ENCODE measurements at places on chromosomes 1 and 21. TPM values are rescaled to one million over a fixed set of nuclear protein-coding genes. Genes with fewer than 3 reads are reported as not detected.

GJB5 gene
- not detected for total RNA-seq

DNA sequence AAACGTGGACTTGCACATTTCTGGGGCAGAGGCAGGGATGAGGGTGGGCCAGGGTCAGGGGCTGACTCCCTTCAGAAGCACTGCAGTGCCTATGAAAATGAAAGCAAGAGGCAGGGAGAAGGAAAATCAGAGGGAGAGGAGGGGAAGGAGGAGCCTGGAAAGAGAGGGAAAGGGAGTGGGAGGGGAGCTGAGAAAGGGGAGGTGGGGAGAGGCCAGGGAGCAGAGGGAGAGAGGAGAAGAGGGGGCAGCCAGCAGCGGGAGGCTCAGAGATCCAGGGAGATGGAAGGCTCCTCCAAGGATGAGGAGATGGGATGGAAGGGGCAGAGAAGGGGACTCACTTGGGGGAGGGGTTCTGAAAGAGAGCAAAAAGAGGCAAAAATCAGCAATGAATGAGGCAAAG, 96.3 kb upstream of the KLHDC7A start:
- no peaks in the 10 kb centered on the region for H3K27me3 ChIP-seq
- DNase-seq = no peak
- no peaks in the 10 kb centered on the region for H3K36me3 ChIP-seq
- peaks cover 33% of the 10 kb centered on the region for H3K4me1 ChIP-seq

- H3K36me3 ChIP-seq = no peaks in the 10 kb centered on the region
- no peak overlapping the region for H3K27ac ChIP-seq
- no peaks in the 10 kb centered on the region for H3K4me1 ChIP-seq
- H3K27me3 ChIP-seq = no peaks in the 10 kb centered on the region
These were observed 20.7 kb downstream of the METTL13 start for GRCh38 chr1:171802207-171802606.

FNDC5 gene
- 9.6 TPM for total RNA-seq

DNA sequence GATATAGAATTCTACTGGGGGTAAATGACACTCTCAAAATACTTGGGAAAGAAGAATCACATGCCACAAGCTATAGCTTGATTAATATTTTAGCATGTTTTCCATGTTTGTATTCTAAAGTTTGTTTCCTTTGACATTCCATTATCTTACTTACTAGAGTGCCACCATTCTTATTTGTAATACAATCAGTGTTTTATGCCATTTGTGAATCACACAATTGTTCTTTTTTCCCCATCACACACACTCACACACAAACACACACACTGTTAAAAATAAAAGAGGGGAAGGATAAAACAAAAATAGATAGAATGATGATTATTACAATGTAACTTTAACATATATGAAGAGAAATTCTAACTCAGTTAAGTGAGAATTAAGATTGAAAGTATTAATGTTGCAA, 16.0 kb upstream of the TEKT2 start:
- DNase-seq = no peak
- H3K27me3 ChIP-seq = no peaks in the 10 kb centered on the region
- no peak overlapping the region for H3K27ac ChIP-seq
- no peak overlapping the region for H3K4me3 ChIP-seq
- H3K36me3 ChIP-seq = no peaks in the 10 kb centered on the region

DNA sequence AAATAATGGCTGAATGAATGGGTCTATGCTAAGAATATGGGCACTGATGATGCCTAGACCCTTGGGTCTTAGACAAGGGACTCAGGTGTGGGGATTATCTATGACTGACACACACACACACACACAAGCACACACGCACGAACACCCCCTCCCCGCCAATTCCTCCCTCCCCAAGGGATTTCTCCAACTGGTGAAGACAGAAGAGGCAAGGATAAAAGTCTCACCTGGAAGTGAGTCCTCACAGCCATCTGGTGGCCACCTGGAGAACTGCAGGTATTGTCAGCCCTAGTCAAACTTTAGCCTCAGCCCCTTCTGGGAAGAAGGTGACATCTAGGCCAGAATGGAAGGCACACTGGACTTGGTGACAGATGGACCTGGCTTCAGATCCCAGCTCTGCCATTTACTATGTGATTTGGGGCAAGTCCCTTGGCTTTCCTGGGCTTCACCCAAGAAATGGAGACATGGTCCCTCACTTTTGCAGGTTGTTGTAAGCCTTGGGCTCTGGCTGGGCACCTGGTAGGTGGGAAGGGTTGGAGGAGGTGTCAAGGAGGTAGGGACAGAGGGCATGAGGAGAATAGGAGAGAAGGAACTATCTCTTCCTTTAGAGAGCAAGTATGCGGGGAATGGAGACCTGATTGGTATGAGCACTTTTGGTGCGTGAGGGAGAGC, 4.0 kb upstream of the GPR3 start:
- peak; percentile 77 for DNase-seq
- no peaks in the 10 kb centered on the region for H3K27me3 ChIP-seq
- H3K4me3 ChIP-seq = no peak overlapping the region
- H3K4me1 ChIP-seq = peaks cover 11% of the 10 kb centered on the region

PLA2G2F gene
- total RNA-seq = not detected

DNA sequence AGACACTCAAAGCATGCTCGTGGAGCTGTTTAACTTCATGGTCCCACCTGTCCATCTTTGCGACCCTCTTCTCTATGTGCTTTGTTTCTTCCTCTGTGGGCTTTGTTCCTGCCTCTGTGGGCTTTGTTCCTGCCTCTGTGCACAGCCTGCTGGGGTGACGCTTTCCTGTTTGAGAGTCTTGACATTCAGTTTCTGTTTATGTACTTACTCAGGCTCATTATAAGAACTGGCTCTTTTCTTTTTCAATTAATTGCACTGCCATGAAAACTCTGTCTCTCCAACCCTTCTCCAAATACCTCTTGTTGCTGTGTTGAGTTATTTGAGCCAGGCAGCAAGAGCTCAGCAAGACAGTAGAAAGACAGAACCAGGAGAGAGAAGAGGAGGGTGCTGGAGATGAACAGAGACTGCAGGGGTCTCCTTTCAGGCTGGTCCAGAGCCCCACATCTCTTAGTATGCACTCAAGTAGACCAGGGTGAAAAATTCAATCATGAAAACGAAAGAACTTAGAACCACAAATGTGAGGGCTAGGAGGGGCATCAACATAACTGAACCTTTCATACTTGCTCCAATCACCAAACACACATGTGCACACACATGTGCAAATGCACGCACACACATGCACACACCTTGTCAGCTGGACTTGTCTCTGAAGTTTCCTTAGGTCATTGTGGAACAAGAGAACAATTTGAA, 88.3 kb upstream of the SGIP1 start:
- no peak overlapping the region for H3K27ac ChIP-seq
- H3K4me3 ChIP-seq = no peak overlapping the region
- H3K4me1 ChIP-seq = no peaks in the 10 kb centered on the region
- no peaks in the 10 kb centered on the region for H3K36me3 ChIP-seq
- H3K27me3 ChIP-seq = no peaks in the 10 kb centered on the region
- peak; percentile 14 for DNase-seq

DNA sequence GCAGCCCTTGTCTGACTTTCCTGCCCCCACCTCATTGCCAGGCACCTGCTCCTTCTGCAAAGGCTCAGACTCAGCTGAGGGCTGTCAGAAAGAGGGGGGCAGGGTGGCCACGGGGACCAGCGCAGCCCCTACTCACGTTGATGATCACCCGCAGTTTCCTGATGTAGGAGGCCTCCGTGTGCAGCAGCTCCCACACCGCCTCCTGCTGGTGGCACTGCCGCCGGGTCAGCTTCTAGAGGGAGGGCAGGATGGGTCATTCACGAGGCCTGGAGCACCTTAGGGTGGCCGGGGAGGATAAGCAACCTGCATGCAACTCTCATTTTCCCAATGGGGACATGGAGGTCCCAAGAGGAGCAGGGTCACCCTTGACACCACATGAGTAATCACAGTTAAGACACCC, 6.4 kb upstream of the TNFRSF25 start:
- H3K27me3 ChIP-seq = peaks cover 12% of the 10 kb centered on the region
- H3K4me1 ChIP-seq = peaks cover 5% of the 10 kb centered on the region
- DNase-seq = no peak
- H3K36me3 ChIP-seq = no peaks in the 10 kb centered on the region
- H3K4me3 ChIP-seq = no peak overlapping the region
- H3K27ac ChIP-seq = no peak overlapping the region

- DNase-seq = peak; percentile 37
- H3K27me3 ChIP-seq = no peaks in the 10 kb centered on the region
These were observed 81.2 kb upstream of the RAVER2 start for GRCh38 chr1:64663668-64664067.

GRCh38 chr21:28779914-28780313, 212.8 kb downstream of the LTN1 start:
- H3K27ac ChIP-seq = no peak overlapping the region
- H3K36me3 ChIP-seq = no peaks in the 10 kb centered on the region
- no peak for DNase-seq
- H3K4me1 ChIP-seq = no peaks in the 10 kb centered on the region

CACNA1S gene
- total RNA-seq = 0.12 TPM

CD52 gene
- total RNA-seq = 7.3 TPM

AZIN2 gene
- 5.8 TPM for total RNA-seq

CALML6 gene
- total RNA-seq = not detected

TSPAN2 gene
- 19.7 TPM for total RNA-seq

DNA sequence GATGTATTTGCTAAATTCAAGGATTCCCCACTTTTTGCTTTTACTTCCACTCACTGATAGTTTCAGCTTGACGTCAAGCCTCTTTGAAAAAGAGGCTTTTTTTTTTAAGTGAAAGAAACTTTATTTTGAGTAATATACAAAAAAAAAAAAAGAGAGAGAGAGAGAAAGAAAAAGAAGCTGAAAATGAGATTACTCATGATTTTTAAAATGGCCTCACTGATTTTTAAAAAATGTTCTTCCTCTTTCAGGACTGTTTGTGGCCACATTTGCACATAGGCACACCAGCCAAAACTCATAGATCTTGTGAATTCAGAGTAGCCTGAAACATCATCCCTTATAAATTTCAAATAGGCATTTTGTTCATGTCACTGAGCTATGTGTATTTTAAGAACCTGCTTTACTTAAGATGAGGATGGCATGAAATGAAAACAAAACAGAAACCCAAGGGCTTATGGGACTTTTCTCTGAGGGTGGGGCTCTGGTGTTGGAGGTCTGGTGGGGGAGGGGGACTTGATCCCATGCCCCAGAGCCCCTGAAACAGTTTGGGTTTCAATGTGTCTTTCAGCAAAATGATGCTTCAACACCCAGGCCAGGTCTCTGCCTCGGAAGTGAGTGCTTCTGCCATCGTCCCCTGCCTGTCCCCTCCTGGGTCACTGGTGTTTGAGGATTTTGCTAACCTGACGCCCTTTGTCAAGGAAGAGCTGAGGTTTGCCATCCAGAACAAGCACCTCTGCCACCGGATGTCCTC, 6.1 kb downstream of the ATF3 start:
- H3K27me3 ChIP-seq = peaks cover 23% of the 10 kb centered on the region
- no peak overlapping the region for H3K27ac ChIP-seq
- H3K4me1 ChIP-seq = peaks cover 12% of the 10 kb centered on the region
